Activated CD4-positive, alpha-beta T cell treated with anti-CD3 and anti-CD28 coated beads, Interleukin-2, amount 50 U/mL, for 1 hour (primary cell): ENCODE measurements at places on chromosomes 3 and 15.

DNA sequence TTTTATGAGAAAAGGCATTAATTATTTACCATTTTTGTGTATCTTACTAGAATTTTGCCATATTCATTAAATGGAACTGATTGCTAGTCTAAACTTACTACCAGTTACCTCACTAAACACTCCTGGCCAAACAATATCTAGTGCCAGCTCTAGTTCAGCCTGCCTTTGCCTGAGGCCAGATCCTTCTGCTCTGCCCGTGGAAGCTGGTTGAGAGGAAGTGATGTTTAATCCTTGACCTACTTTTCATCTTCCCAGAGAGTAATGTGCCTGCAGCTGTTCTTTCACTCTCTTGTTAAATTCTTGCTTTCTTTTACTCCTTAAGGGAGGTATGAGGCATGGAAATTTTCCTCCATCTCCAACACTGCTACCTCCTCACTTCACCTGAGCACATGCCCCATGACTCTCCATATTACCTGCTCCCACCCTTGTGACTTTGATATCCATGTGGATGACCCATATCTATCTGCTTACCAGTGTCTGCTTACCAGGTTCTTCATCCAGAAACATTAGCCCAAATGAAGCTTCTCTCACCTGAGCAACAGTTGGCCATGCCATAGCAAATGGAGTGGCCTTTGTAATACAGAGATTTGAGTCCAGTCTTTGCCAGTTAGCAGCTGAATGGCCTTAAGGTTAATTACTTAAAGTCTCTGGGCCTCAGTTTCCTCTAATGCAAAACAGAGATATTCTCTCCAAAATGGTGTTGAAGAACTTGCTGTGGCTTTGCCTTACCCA lies 53.4 kb downstream of the UBE2E1 start:
- DNase-seq, result no peak

- DNase-seq, result no peak
Measured at GRCh38 chr3:5456199-5456598, 268.7 kb downstream of the EDEM1 start.

DNA sequence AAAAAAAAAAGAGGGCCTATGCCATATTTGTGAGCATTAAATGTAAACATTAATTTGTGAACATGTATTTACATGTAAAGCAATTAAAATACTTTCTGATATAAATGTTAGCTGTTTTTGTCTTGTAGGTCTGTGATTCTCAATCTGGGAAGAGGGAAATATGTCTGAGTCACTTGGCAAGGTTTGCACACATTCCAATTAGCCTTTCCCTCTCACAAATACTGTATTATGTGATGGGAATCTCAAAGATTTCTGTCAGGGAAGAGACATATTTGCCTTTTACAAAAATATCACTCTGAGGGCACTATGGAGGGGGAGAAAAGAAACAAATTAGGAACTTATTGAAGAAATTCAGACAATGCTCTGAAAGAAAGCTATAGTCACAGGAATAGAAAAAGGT lies 483.6 kb downstream of the GBE1 start:
- DNase-seq, result no peak

DNA sequence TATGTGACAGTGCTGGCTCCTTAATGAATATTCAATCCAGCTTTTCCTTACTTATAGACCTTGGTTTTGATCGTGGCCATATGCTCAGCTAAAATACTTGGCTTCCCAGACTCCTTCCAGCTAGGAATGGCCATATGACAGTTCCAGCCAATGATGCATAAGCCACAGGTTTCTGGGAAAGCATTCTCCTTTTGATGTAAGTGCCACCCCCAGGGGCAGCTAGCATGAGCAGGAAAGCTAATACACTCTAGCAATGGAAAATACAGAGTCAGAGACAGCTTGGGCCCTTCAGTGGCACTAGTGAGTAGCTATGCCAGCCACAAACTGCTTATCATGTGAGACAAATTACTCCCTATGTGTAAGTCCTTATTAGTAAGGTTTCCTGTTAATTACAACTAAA lies 26.7 kb downstream of the TBC1D2B start:
- DNase-seq, result no peak
